ENCODE measurements at places on chromosomes 4 and X.

DNA sequence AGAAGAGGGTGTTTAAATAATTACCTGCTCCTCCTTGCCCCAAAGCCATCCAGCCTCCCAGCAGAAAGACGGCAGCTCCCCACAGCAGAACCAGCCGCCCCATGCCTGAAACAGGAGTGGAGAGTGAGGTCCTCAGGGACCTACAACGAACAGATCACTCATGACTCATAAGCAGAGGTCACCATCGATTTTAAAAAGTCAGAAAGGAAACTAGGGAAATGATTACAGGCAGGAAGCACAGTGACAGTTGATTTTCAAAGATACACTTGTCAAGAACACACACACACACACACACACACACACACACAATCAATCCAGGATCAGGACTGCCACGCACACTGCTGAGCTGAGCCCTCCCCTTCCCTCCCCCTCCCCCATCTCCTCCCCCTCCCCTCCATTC is at the start of gene CRLF2:
CRLF2 (minus strand) TSS at position 118 of the 400 bp plus-strand sequence; CDS start at position 103, 15 bp downstream.
- DNase-seq, result no peak

DNA sequence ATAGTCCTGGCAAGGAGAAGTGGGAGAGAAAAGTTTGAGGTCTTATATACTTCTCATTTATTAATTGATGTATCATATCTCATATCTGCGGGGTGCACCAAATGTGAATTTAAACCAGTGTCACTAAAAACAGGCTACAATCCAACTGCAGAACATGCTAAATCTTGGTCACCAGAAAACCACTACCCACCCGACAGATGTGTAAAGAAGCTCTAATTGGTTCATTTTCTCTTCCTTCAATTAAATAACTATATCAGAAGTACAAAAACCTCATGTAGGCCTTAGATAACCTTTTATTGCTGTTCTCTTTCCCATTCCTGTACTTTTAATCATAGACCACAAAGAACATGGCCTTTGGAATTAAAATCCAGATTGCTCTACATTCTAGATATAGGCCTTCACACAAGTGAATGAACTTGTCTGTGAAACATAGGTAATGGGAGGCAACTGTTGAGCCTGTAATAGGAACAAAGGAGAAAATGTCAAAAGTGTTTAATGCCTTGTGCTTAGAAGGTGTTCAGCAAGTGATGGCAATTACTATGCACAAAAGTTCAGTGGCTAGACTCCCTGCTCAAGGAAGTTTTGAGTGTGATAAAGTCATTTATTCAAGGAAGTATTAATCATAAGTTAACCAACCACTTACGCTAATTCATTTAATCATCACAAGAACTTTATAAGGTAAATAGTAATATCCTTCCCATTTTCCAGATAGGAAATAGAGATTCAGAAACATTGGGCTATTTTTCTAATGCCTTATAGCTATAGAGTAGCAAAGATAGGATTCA is 425.6 kb downstream of the INPP4B start:
- no peak for DNase-seq

DNA sequence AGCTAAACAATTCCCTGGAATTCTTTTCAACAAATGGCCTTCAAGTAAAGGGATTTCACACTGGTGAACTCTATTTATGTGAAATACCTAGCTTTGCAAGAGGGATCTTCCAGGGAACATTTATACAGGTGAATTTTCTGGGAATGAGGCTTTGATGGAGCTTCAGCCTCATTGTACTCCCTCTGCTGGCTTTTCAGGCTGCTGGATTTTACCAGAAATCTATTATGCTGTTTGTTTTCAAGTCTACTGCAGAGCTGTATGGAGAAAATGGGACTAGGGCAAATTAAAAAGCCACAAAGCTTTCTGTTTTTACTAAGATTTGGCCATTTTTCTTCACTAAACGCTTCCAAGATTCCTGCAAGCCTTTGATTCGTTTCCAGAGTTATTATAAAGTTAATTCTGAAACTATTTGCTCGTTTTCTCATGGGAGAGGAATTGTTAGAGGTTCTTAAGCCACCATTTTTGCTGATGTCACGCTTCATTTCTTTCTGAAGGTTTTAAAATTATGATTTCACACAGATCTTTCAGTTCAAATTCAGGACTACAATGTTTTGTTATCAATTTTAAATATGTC is 31.6 kb downstream of the KDM6A start:
- no peak for DNase-seq

- no peak for DNase-seq
These were observed 114.9 kb downstream of the VSIG4 start for GRCh38 chrX:65925005-65925404.

DNA sequence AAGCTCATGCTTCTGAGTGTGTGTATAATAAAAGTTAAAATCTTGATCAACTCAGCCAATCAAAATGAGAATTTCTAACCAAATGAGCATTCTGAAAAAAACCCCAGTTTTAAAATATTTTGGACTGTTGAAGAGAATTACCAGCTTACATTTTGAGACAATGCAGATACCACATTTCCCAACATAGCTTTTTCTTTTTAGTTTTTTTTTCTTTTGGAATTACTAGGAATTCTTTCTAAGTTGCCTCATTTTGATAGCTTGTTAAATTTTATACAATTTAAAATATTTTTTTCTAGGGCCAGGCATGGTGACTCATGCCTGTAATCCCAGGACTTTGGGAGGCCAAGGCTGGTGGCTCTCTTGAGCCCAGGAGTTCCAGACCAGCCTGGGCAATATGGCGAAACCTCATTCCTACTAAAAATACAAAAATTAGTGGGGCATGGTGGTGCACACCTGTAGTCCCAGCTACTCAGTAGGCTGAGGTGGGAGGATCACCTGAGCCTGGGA is 2.2 kb downstream of the RP2 start:
- no peak for DNase-seq

DNA sequence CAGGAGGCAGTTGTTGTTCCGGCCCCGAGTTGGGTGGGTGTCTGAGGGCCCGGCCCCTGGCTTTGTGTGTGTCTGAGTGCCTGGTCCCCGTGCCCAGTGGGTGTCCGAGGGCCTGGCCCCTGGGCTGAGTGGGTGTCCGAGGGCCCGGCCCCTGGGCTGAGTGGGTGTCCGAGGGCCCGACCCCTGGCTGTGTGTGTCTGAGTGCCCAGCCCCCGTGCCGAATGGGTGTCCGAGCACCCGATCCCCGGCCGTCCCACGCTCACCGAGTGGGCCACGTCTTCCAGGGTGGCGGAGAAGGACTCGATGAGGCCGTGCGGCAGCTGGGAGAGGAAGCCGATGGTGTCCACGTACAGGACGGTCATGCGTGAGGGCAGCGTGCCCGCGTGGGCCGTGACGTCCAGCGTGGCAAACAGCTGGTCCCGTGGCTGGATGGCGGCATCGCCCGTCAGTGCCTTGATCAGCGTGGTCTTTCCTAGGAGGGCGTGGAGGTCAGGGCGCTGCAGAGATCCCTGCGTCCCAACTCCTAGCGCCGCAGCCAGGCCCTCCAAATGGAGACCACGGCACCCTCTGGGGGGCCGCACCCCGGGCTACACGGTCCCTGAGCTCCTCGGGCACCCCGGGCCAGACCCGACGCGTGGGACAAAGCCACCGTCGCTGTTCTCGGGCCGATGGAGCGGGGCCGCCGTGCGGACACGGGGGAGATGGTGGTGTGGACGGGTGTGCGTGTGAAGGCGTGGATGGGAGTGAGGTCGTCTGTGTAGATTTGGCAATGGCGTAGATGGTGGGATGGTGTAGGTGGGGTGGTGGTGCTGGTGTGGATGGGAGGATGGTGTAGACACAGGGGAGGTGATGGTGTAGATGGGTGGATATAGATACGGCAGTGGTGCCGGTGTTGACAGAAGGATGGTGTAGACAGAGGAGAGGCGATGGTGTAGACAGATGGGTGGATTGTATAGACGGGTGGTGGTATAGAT is 7.2 kb downstream of the GTPBP6 start:
- DNase-seq, result no peak

- no peak for DNase-seq
These were observed 90.2 kb downstream of the TET2 start for GRCh38 chr4:105236916-105237311.

- peak; percentile 73 for DNase-seq
These were observed 30.1 kb upstream of the BBS7 start for GRCh38 chr4:121900132-121900983.

DNA sequence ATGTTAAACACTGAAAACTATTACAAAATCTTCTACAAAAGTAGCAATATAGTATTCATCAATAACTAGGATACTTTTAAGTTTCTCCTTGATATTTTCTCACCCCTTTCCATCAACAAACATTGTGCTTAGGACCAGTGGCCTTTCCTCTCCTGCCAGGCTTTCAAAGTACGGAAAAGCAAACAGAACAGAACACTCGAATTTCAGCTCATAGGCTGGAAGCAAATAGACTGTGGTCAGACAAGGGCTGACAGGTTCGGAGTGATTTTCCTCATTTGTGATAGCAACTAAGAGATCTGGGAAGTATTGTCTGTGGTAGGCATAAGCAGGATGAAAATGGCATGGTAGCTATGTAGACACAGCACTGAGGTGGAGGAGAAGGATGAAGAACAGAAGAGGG is 68.6 kb upstream of the SORBS2 start:
- no peak for DNase-seq

GRCh38 chrX:39688576-39689375 is 409.0 kb downstream of the BCOR start:
- DNase-seq, result peak; percentile 52

DNA sequence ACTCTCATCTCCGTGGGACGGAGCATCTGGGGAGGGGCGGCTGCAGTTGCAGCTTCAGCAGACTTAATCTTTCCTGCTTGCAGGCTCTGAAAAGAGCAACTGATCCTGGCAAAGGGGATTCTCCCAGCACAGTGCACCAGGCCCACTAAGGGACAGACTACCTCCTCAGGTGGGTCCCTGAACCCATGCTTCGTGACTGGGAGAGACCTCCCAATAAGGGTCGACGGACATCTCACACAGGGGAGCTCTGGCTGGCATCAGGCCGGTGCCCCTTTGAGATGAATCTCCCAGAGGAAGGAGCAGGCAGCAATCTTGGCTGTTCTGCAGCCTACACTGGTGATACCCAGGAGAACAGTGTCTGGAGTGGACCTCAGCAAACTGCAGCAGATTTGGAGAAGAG is 303.3 kb upstream of the FGF16 start:
- DNase-seq, result no peak

- DNase-seq, result peak; percentile 51
These were observed 482.9 kb upstream of the BOD1L1 start for GRCh38 chr4:14110407-14110806.

GRCh38 chr4:1412376-1413203 is 6.3 kb upstream of the NKX1-1 start:
- no peak for DNase-seq

Measured in cardiac fibroblast (primary cell).